ENCODE measurements at places on chromosomes 4 and X.

- no peak for DNase-seq
Measured at GRCh38 chrX:56309881-56310280, 77.7 kb downstream of the KLF8 start.

- no peak for DNase-seq
Measured at GRCh38 chr4:187108845-187109244, 385.2 kb upstream of the FAT1 start.

GRCh38 chr4:98505992-98506391 is 152.4 kb downstream of the TSPAN5 start:
- no peak for DNase-seq

GRCh38 chr4:164524789-164525188 is 229.1 kb upstream of the SMIM31 start:
- DNase-seq, result no peak

- DNase-seq, result no peak
Measured at GRCh38 chr4:2078584-2078983, 19.5 kb downstream of the NAT8L start.
